ENCODE measurements at places on chromosomes 4 and X.
A peak's percentile ranks its signal among the peaks of the same experiment; 100 is the strongest.

GRCh38 chr4:146112389-146112788 is 63.1 kb upstream of the LSM6 start:
- DNase-seq: no peak

GRCh38 chrX:136261321-136261720 is 10.1 kb upstream of the MAP7D3 start:
- no peak for DNase-seq

DNA sequence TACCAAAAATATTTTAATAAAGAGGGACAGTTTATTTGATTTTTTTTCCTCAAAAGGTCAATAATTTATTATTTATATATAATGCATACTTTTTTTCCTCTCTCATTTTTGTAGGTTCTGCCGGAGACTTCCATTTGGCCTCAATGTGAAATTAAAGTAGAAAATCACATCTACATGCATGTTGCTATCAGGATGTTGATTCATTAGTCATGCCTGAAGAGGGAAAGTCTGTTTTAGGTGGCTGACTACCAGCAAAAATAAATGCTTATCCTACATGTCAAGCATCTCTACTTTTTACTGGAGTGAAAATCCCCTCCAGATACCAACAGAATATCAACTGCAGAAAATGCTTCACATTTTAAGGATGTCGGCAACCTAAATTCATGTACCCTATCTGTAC is 41.5 kb downstream of the KIAA0232 start:
- no peak for DNase-seq

GRCh38 chrX:18755651-18756050 is 48.2 kb downstream of the PPEF1 start:
- no peak for DNase-seq

- DNase-seq: no peak
Measured at GRCh38 chrX:10482261-10482660, 138.1 kb downstream of the MID1 start.

GRCh38 chrX:145178268-145178667 is 69.0 kb upstream of the SPANXN1 start:
- DNase-seq: no peak

DNA sequence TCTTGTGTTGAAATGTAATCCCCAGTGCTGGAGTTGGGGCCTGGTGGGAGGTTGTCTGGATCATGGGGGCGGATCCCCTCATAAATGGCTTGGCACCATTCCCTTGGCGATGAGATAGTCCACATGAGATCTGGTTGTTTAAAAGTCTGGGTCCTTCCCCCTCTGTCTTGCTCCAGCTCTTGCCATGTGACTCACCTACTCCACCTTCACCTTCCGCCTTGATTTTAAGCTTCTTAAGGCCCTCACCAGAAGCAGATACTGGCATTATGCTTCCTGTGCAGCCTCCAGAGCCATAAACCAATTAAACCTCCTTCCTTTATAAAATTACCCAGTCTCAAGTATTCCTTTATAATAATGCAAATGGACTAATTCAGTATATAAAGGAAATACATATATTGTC is 111.5 kb downstream of the NR3C2 start:
- no peak for DNase-seq

- DNase-seq: no peak
Measured at GRCh38 chr4:186204103-186204559, 12.8 kb downstream of the CYP4V2 start.

DNA sequence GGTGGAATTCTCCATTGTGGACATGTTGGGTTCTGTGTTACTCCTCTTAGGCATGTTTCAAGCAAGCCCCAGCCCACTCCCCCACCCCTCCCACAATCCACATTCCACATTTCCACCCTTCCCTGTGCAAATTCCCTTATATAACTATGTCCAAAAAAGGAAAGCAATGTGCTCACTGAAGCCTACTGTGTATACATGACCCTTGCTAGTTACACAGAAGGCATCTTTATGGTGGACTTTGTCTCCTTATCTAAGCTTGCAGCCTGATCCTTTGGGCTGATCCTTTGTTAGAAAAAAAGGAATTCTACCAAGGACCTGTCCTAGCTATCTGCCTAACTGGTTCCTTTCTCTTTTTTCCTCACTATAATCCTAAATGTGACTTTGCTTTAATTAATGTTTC is 796.8 kb downstream of the NLGN4X start:
- DNase-seq: no peak

DNA sequence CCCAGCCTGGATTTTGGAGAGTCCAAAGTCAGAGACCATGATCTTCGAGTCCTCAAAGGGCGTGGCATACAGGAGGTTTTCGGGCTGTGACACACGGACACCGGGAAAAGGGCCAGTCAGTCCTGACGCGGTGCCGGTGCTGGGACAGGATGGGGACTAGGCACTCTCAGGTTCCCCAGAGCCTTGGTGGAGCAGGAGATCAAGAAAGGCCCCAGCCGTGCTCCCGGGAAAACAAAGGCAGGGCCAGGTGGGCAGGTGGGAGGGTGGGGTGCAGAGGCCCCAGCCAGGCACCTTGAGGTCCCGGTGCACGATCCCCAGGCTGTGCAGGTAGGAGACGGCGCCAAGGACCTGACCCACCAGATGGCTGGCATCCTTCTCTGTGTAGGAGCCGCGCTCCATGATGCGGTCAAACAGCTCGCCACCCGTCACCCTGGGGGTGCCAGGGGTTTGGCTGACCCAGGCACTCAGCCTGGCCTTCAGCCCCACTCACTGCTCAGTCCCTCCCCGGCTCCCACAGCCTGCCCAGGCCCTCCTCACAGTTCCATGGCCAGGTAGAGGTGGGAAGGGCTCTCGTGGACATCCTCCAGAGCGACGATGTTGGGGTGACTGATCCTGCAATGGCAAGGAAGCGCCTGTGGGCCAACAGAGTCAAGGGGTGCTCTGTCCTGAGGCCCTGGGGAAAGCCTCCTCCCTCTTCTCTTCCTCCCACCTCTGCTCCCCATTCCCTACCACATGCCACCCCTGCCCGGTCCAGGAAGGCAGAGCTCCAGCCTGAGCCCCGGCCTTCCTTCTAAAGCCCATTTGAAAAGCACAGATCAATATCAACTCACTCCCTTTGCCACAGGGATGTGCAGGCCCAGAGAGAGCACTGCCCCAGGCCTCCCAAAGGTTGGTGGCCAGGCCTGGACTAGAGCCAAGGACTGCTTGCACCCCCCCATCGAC is 1.8 kb downstream of the PNCK start:
- no peak for DNase-seq

GRCh38 chrX:48956728-48957414 is 536 bp downstream of the OTUD5 start:
- peak; percentile 39 for DNase-seq

DNA sequence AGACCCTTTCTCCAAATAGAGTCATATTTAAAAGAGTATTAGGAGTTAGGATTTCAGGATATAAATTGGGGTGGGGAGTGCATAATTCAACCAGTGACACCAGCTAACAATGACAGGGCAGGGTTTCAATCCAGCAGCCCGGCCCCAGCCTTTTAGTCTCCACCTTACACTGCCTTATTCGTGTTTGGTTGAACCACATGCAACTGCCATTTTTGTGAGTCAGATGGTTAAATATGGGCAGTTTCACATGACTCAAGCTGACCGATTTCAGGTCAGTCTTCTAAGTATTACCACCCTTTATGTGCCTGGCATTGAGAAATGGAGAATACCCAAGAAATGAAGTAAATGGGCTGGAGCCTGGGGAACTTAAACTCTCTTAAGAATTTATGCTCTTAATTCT is 102.8 kb downstream of the STOX2 start:
- DNase-seq: no peak

DNA sequence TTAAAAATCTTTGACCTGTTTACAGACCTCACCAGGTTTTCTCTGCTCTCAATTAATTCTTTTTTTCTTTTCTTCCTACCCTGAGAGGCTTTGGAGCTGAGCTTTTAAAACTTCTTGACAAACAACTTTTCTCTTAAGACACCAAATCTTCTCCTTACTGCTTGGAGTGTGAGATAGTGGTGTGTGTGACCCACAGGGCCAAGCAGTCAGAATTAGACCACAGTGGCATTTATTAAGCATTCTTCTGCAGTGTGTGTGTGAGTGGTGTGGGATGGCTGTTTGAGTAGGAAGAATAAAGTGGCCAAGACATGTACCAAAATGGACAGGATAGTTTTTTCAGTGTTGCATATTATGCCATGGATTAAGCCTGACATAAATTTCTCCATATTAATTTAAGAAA is 665.1 kb downstream of the RAPGEF2 start:
- no peak for DNase-seq

GRCh38 chr4:30882995-30883675 is 163.0 kb downstream of the PCDH7 start:
- no peak for DNase-seq

DNA sequence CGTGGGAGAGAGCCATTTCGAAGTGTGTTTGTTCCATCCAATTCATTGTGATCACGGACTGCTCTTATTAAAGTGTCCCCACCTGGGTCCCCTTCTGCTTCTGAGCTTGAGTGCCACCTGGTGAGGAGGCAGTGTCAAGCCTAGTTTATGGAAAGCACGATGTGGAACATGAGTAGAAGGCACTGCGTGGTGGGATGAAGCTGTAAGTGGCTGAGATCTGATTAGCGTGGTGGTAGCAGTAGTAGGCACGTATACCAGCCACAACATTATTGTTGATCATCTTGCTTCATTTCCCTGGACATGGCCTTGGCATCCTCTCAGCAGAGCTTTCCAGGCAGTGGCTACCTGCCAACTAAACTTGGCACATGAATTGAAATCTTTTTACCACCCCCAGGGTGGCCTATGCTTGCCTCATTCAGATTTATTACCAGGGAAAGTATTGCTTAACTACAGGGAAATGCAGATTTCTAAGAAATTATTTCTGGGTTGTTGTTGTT is 46.4 kb downstream of the GPAT3 start:
- DNase-seq: no peak

- DNase-seq: no peak
Measured at GRCh38 chrX:150255441-150256296, 107.4 kb upstream of the MAMLD1 start.

DNA sequence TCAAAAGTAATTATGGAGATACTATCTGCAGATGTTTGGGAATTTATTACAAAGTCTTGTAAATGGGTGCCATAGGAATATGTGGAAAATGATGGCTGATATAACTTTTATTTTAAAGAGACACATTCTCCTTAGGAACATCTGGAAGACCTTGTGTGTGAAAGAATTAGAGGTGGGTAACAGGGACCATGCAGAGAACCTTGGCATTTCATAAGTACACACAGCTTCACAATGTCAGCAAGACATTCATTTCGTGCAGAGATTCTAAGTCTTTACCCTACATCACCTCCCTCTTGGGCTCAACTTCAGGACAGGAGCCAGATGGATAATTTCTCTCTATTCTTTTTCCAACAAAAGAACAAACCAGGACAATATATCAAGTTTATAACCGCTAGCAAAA is 458.1 kb upstream of the INTU start:
- DNase-seq: no peak

DNA sequence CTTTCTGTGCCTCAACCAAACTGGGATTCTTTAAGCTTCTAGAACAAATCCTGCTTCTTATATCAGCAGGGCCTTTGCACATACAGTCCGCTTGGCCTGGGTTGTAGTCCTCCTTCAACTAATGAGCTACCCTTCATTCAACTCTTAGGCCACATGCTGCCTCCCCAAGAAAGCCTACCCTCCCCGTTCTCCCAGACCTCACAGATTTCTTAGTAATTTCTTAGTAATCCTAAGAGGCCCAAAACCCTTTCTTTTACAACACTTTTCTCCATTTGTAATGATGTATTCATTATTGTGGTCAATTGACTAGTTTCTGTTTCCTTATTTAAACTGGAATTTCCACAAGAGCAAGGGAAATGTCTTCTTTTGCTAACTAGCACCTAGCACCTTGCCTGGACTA is 233.1 kb downstream of the PPP1R2C start:
- DNase-seq: no peak

GRCh38 chr4:78578674-78579425 is 27.3 kb downstream of the ANXA3 start:
- DNase-seq: no peak

- DNase-seq: no peak
Measured at GRCh38 chr4:145083891-145084605, 13.9 kb downstream of the ANAPC10 start.

DNA sequence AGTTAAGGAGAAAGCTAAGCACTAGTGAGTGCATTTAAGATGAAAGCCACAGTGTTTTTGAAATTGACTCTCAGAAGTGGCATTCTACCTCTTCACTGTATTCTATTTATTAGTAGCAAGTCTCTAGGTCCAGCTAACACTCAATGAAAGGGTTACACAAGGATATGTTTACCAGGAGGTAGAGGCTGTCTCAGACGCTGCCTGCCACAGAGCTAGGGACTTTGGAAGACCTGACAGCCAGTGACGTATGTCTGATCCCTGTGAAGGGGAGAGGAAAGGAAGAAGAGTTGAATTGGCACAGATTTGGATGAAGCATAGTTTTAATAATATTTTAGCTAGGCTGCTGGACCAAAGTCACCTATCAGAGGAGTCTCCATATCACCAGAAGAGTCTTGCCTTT is 36.5 kb upstream of the KLHL2 start:
- no peak for DNase-seq

GRCh38 chr4:42710329-42710728 is 53.4 kb upstream of the ATP8A1 start:
- no peak for DNase-seq

DNA sequence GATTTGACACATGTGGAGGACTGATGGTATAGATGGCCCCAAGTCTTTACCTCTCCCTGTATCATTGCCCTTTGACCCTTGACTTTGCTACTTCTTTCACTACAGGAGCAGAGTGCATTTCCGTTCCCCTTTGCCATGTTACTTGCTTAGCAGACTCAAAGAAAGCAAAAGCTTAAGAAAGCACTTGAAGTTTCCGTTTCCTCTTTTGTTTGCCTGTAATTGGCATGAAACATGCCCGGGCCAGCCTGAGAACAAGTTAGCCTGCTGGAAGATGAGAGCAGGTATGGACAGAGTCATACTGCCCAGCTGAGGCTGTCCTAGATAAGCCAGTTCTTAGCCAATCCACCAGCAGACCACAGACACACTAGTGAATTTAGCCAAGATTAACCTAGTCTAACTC is 206.0 kb downstream of the BCOR start:
- DNase-seq: no peak

DNA sequence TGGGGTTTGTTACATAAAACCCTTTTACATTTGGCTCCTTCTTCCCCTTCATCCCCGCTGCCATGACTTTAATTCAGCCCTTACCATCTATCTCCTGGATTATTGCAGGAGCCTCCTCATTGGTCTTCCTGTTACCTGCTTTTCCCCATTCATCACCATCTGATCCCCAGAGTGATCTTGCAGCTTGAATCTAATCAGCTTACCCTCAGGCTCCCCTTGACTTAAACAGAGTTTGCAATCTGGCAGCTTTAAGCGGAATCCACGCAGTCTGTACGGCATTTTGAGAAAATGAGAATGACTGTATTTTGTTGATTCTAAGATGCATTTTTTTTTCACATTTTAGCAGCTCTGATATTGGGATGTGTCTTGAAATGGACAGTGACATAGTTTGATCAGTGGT is 14.9 kb upstream of the PPEF1 start:
- DNase-seq: no peak

DNA sequence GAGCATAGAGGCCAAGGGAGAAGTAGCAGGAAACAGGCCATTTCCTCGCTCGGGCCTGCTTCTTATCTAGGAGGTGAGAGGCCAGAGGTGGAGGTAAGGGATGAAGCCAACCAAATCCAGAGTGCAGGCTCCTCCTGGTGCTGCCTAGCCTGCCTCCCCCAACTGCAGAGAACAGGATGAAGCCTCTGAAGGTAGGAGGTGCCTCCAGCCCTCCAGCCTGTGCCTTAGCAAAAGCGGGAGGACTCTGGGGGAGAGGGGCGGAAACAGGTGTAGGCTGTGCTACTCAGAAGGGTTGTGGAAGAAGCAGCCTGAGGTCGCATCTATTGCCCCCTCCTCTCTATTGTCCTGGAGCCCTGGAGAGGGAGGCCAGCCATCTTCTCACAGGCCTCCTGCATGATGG is 2.9 kb upstream of the MTM1 start:
- no peak for DNase-seq

Data from stimulated activated CD8-positive, alpha-beta memory T cell treated with anti-CD3 and anti-CD28 coated beads, Interleukin-4, amount 100 ng/mL, for 24 hours (primary cell).